ENCODE measurements at places on chromosomes 2 and 18.

DNA sequence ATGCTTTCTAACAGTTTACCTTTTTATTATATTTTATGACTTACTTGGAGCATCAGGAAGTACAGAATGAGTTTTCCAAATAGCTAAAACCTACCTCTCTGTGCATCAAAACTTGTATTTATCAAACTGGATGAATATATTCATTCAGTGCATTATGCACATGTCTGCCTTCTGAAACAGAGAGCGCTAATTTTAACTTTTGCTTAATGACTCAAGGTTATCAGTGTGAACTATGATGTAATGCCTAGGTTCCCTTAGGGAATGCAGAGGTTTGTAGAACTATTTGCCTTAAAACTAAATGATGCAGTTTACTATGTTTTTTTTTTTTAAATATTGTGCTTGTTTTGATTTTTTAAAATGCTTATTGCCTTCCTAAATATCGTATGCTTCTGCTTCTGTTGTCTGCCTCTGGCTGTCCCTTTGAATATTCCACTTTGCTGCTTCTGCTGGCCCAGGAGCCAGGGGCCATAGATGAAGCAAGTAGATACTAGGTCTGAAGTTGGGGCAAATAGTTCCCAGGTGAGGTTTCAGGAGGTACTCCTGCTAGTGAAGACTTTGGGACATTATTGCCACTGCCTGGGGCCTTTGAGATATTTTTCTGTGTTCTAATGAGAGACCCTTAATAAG lies 16.5 kb downstream of the TMEM178A start:
- no peak for DNase-seq

- peak; percentile 13 for DNase-seq
These were observed 27.5 kb upstream of the SUCLG1 start for GRCh38 chr2:84486441-84487115.

- peak; percentile 9 for DNase-seq
These were observed 151.6 kb downstream of the FAM210A start for GRCh38 chr18:13574761-13575160.

DNA sequence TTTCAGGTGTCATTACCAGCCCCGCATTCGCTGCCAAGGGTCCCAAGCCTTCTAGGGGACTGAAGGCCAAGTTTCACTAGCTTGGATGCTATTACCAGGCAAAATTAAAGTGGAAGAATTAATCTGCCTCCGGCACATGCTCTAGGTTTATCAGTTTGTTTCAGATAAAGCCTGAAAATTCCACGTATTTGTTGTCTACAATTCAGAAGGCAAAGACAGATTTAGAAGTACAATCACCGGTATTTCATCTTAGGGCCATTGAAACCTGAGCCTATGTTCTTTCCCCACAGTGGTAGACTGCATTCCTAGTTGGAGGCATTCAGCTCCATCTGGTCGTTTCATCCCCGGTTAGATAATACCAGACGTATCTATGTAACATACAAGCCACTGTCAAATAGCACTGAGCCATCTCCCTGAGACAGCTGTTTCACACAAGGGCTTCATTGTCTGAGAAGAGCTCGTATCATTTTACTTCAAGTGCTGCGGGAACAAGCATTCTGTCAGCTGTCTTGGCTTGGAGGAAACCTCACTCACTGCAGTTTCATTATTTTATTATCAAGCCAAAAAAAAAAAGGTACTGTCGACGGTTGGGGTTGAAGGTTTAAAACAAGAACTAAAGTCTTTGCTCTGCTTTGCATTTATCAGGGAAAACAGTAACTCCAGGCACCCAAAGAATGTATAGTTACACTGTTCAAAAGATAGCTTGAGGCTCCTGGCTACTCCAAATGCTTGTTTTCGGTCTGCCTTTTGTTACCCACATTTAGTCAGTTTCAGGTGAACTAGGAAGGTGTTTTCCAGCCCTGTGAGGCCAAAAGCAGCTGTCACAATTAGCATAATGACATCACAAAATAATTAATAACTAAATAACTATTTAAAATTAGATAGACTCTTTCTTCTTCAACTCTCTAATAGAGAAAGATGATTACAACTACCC lies 76.7 kb downstream of the TGIF1 start:
- DNase-seq = peak; percentile 82

GRCh38 chr2:157874997-157875640 lies 1.0 kb downstream of the ACVR1 start:
- DNase-seq = peak; percentile 78

- no peak for DNase-seq
These were observed 72.0 kb downstream of the RIF1 start for GRCh38 chr2:151481744-151482143.

- DNase-seq = no peak
These were observed 83.1 kb downstream of the UPP2 start for GRCh38 chr2:158184556-158185343.

GRCh38 chr18:12456441-12456840 lies 48.7 kb downstream of the PRELID3A start:
- no peak for DNase-seq

- DNase-seq = peak; percentile 79
These were observed 66.2 kb downstream of the ACVR2A start for GRCh38 chr2:147910990-147911473.

- DNase-seq = no peak
These were observed 37.9 kb downstream of the SEMA4F start for GRCh38 chr2:74691929-74692328.

DNA sequence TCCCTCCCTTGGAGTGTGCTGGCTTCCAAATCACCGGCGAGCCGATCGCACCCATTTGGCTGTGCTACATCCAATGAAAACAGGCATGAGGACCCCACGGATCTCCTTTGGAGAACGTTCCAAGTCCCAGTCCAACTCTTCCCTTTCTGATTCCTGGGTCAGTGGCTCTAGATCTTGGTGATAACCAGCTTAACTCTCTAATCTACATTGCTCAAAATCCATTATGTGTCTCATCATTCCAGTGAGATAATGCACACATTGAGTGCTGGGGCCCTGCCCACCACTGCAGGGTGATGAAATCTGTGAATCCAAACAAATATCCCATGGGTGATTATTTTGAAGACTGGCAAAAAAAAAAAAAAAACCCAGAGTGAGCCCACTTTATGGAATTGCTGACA lies 232.7 kb upstream of the COPS8 start:
- no peak for DNase-seq

GRCh38 chr2:216243026-216243425 lies 129.3 kb downstream of the MARCHF4 start:
- no peak for DNase-seq

- no peak for DNase-seq
These were observed 53.7 kb downstream of the EHD3 start for GRCh38 chr2:31287654-31288053.

GRCh38 chr18:54260396-54261072 lies 8.8 kb upstream of the POLI start:
- DNase-seq = no peak

DNA sequence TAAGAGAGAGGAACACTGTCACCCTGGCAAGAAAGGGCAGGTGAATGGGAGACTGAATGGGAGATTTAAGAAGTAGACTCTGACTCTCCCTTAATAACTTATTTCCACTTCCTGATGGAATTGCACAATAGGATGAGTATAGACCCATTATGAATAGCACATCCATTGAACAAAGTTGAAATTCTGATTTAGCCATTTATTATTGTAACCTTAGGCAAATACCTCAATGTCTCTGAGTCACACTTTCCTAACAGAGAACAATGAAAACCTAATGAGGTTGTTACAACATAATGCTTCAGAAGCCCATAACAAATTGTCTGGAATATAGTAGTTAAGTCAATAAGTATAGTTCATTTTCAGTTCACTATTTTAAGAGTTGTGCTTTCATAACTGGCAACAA lies 78.9 kb downstream of the NRXN1 start:
- peak; percentile 78 for DNase-seq

DNA sequence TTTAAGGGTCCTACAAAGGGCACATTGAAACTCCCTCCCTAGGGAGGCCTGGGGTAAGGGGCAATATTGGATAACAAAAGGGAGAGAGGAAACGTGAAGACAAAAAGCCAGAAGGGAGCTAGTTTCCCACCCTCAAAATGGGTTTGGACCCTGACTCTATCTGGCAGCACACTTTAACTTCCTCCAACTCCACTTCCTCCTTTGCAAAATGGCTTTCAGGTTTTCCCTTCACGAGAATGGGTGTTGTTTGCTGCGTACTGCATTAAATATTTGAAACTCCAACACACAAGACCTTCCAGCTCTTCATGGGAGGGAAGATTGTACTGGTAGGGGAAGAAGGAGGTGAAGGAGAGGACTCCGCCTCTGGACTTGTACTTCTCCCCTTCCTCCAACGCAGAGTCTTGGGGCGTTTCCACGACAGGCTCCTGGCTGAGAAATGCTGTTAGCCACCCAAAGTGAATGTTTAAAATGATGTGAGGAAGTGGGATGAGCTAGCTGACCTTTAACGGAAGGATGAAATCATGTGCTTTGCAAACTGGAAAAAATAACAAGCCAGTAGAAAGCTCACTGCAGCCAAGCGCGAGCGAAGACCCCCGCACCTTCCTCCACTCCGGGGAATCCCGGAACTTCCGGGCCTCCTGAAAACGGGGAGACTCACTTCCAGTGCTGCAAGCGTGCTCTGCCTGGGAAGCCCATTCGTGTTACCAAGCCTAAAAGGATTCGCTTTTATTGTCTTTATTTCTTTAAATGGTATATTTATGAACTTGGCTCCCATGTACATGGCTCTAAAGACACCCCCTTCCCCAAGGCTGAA lies 85.6 kb downstream of the VIT start:
- no peak for DNase-seq

DNA sequence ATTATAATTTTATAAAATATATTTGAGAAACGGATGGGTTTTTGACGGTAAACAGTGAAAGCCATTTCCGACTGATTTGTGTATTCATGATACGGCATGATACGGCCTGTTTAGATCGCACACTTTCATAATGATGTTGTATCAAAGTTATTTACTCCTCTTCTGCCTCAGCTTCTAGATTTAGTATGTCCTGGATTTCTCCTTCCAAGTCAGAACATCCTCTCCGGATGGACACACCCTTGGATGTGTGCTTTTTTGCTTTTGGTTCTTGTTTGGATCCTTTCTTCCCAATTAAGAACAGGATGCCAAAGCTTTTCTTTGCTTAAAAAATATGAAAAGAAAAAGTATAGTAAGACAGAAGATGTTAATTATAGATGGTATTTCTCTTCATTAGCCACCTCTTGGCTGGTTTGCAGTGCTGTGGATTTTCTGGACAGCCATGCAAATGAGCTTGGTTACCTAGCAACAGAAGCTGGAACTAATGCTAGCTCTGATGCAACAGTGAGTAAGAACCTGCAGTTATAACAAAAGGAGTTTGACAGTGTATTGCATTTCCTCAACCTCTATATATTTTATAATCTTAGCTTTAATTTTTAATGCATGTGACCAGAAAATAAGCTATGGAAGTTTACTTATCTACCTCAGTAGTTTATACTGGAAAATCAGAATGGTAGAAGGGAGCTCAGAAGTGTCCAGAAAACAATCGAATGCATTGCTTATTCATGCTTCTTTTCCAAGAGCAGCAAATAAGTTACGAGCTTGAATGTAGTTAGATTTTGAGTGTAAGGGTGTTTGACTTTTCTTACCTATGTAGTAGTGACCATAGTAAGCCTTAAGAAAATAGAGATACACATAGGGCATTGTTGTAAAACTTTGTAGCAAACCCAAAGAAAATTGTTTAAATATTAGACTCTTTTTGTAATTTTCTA lies 27.9 kb downstream of the RMND5A start:
- DNase-seq = peak; percentile 69

- no peak for DNase-seq
These were observed 86.6 kb downstream of the MYCN start for GRCh38 chr2:16026816-16027501.

DNA sequence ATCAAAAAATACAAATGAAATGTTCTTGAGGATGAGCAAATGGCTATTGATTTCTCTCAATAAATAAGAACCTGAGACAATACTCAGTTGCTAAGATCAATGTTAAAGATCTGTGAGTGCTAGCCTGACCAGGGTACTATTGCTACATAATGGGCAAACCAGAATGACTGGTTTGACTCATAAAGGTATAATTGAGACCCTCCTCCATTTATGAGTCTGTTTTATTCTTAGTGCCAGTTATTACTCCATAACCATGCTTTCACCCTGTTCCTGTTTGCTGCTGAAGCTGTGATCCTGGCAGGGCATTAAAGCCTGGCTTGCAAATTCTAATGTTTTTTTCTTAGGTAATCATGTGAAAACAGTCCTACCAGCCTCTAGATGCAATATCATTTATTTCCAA lies 56.6 kb upstream of the PPM1B start:
- DNase-seq = no peak

DNA sequence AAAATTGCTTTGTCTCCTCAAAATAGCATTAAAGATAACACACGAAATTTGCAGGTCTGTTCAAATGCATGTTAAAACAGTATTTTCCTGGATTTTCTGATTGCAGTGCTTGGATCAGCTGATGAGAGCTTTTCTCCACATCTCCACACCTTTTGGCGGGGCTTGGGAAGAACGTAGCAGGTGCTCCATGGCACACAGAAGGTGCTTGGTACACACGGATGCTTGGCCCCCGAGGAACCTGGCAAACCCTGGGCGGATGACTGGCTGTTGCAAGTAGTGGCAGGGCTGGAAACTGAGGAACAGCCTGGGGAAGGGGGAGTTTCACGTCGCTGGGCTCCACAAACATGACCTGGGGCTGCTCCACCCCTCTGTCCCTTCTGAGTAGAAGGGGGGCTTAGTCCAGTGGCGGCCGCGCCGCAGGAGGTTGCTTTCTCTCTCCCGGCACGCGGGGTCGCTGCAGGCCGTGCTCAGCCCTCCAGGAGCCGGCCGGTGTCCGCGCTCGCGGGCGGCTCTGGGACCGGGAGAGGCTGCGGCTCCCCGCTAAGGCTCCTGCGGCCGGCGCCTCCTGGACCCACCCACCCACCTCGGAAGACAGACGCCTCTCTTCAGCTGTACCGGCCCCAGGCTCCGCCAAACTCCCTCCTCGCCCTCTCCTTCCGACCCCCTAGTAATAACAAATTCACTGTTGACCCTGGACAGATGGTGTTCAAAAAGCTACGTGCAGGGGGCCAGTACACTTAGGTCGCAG lies 69.3 kb downstream of the MARCO start:
- peak; percentile 71 for DNase-seq

DNA sequence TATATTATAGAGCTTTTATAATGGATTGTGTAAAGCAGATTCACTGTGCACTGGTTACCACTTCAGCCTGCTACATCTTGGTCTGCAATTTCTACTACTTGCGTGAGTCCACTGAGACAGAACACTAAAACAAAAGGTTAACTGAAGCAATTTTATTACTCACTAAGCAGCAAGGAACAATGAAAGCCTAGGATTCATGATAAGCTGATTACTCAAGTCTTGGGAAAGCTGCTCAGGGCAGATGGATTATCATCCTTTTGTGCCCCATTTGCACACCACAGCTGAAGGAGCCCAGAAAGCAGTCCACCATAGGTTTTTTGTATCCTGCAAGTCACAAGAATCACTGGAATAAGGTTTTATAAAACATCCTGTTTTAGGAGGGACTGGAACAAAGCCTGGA lies 1215.2 kb upstream of the TMEFF2 start:
- no peak for DNase-seq

Data from foreskin fibroblast (primary cell).